Activated CD4-positive, alpha-beta T cell treated with anti-CD3 and anti-CD28 coated beads, Interleukin-2, amount 50 U/mL, for 24 hours (primary cell): ENCODE measurements at places on chromosomes 3 and 15.

- no peak for DNase-seq
These were observed 79.8 kb upstream of the SOX2 start for GRCh38 chr3:181631901-181632300.

GRCh38 chr3:101212730-101213129, 107.6 kb downstream of the IMPG2 start:
- no peak for DNase-seq

DNA sequence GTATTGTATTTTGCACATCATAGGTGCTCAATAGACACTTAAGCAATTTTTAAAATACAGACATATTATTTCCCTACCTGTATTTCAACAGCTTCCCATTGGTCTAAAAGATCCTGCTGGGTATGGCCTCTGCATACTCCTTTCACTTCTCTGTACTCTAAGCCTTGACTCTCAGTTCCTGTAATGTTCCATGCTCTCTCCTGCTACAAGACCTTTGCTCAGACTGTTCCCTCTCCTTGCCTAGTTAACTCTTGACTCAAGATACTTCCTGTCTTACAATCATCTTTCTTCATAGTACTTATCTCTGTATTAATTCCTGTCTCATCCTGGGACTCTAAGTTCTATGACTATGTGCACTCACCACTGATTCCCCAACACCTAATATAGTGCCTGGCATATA, 1.7 kb downstream of the SCN11A start:
- no peak for DNase-seq

DNA sequence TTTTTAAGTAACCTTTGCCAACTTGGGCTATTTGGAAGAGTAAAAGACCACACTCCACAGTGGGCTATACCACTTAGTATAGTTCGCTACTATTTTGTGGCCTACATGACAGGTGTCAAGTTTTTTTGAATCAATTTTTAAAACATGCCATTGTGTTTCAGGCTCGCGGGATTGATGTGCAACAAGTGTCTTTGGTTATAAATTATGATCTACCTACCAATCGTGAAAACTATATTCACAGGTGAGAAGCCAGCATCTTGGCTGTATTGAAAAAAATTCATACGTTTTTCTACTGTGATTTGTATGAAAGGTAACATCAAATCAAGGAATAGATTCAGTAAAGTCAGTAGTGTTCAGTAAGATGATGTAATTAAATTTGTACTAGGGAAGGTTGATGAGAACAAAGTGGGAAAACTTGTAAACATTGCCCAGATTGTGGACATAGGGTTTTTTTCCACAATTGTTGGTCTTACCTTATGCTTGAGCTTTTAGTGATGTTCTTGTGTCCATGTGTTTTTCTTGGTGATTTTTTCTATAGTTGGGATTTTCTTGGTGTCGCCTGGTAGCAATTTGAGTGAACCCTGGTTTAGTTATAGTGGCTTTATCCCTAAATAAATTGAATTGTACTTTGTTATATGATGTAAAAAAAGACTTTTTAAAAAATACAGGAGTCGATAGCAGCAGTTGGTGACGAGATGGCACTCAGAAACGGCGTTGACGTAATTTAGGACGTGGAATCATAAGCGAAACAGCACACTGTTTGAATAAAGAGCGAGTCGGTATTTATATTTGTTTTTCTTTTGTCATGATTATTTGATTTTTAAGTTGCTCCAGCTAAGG, 4.5 kb downstream of the EIF4A2 start:
- no peak for DNase-seq

GRCh38 chr3:110968076-110968475, 103.5 kb upstream of the NECTIN3 start:
- no peak for DNase-seq

DNA sequence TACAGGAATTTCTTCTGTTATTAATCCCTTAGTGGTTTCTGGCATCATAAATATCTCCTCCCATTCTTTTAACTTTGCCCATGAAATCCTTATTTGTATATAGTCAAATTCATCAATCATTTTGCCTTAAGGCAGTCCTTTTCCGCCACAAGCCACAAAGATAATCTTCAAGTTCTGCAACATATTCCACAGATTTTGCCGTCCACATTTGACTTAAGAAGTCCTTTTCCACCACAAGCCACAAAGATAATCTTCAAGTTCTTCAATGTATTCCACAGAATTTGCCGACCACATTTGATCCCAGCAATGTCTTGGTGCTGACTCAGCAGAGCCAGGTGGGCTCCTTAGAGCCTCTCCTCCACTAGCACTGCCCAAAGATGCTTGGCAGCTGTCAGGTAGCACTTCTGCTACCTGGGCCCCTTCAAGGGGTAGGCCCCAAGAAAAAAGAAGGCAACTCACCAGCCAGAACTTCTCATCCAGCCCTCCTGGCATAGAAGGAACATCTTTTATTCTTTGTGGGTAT, 35.0 kb downstream of the SEC22C start:
- no peak for DNase-seq

DNA sequence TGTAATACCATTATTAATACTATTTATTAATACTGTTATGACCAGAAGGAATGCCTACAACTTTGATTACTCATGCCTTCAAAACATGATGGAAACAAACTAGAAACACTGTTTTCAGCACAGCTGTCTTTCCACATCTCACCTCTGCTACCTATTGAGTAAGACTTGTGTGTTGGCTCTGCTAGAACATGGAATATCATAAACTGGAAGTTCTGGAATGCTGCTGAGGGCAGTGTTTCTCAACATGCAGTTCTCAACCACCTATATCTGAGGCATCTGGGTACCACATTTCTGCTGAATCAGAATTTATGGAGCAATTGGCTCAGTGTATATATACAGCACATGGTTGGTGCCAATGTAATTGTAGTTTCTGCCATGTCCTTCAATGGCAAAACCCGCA, 392.1 kb downstream of the TUSC7 start:
- no peak for DNase-seq

- no peak for DNase-seq
These were observed 7.3 kb downstream of the ANKRD63 start for GRCh38 chr15:40275523-40275922.

GRCh38 chr3:187288131-187288854, 3.2 kb downstream of the MASP1 start:
- DNase-seq, result no peak

DNA sequence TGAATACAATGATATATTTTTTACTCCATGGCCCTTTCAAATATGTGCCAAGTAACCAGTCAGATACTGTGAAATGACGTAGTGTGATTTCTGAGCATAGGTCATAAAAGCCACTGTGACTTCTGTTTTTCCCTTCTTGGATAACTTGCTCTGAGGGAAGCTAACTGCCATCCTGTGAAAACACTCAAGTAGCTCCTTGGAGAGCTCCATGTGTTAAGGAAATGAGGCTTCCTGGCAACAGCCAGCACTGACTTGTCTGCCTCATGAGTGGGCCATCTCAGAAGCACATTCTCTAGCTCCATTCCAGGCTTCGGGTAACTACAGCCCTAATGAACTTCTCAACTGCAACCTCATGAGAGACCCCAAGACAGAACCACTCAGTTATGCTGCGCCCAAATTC, 9.5 kb upstream of the CCDC80 start:
- no peak for DNase-seq

GRCh38 chr3:194773216-194773615, 87.5 kb downstream of the FAM43A start:
- no peak for DNase-seq

DNA sequence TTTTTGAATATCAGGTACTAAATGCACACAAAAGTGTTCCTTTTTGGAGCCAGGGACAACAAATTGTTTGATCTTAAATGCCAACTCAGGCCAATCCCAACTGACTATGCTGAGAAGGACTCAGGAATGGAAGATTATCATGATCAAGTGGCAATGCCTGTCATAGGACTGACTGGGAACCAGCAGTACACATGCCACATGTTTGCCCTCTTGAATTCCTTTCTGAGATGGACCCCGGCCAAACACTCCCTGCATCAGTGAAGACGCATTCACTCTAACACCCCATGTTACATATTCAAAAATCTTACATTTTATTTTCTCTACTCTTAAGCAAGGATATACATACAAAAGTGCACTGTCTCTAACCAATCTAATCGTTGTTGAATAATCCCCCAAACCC, 36.1 kb downstream of the CLDN18 start:
- no peak for DNase-seq

DNA sequence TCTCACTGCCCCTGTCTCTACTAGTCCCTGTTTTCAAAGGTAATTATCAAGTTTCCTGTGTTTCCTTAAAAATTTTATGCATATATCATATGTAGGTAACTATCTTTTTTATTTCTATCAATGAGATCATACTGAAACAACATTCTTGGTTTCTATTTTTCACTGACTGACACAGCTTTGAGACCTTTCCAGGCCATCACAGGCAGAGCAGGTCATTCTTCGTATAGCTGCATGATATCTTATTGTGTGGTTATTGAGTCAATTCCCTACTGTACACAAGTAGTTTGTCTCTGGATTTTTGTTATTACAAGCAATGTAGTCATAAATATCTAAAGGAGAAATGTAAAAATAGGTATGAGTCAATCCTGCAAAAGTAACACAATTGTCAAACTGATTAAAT, 169.6 kb downstream of the CFAP20DC start:
- DNase-seq, result no peak

DNA sequence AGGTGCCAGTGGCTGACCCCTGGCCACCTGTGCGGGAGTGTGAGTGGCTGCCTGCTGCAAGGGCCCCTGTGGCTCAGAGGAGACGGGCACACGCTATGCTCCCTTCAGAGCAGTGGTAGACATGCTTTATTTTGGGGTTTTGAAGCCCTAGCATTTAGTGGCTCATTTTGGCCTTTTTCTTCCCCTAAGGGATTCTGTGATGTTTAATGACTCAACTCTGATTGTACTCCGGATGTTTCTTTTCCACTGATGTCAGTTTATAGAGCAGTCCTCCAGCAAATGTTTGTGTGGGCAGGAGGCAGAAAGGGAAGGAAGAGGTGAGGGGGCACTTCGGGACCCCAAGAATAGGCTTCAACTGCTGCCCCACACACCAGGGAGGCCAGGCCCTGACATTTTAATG, 288.9 kb upstream of the C2CD4B start:
- DNase-seq, result no peak

DNA sequence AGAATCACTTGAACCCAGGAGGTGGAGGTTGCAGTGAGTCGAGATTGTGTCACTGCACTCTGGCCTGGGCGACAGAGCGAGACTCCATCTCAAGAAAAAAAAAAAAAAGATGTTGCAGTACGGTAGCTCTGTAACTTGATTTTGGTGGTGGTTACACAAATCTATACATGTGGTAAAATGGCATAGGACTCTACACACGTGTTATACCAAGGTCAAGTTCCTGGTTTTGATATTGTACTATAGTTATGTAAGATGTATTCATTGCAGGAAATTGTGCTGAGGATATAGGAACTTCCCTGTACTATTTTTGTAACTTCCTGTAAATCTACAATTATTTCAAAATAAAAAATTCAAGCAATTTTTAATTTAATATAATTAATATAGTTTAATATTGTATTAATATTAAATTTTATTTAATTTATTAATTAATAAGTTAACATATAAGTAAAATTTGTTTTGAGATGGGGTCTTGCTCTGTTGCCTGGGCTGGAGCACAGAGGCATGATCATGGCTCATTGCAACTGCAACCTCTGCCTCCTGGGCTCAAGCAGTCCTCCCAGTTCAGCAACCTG, 9.9 kb downstream of the MYD88 start:
- no peak for DNase-seq

DNA sequence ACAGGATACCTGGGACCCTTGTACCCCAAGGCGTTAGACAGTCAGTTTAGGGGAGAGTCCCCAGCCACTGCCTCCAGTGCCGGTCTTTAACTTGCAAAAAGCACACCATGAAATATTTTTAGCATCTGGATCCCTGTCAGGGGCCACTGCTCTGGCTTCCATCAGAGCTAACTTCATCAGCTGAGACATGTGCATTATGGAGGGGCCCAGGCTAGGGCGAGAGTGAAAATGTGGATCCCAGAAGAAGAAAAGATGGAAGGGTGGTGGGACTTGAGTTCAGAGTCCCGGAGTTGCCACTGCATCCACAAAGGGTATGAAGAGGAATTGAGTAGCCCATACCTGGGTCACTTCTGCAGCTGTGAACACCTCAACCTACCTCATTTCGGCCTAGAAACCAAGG, 23.5 kb upstream of the SPATA12 start:
- DNase-seq, result no peak

- no peak for DNase-seq
These were observed 4.0 kb downstream of the SOX2 start for GRCh38 chr3:181715571-181716340.

- no peak for DNase-seq
These were observed 170.9 kb downstream of the EPHB1 start for GRCh38 chr3:134965865-134966481.

DNA sequence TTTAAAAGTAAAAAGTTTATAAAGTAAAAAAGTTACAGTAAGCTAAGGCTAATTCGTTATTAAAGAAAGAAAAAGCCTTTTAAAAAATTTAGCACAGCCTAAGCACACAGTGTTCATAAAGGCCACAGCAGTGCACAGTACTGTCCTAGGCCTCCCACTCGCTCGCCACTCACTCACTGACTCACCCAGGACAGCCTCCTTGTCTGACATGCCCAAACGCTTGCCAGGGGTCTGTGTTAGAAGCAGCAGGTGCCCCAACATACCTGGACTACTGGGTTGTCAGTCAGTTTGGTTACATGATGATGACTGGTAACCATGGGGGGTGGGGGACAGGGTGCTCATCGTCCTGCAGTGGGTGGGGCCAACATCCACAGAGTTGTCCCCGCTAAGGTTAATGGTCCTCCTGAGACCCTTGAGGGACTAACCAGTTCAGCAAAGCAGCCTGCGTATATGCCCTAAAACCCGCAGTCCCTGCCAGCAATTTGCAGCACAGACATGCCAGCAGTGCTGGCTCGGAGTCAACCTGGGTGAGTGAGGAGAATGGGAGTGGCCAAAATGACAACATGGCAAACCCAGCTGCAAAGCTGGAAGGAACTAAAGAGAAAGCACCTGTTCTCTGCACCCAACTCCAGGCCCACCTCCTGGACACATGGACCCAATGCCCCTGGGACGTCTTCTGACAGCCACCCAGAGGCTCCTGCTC, 49.2 kb downstream of the CYFIP1 start:
- DNase-seq, result no peak

DNA sequence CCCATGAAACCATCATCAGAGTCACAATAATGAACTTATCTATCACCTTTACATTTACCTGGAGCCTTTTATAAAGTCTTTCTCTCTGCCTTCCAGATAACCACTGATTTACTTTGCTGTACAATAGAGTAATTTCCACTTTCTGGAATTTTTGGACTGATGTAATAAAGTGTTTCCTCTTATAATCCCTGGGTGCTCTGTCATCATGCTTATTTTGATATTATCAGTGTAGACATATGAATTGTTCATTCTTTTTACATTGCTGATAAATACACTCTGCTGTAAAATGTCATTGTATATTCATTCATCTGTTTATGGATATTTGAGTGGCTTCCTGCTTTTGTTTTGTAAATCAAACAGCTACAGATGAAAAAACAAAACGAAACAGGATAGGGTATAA, 27.0 kb upstream of the IREB2 start:
- no peak for DNase-seq

GRCh38 chr3:114444216-114444615, 150.4 kb downstream of the TIGIT start:
- no peak for DNase-seq
